ENCODE measurements at places on chromosomes 6 and 20. TPM values are rescaled to one million over a fixed set of nuclear protein-coding genes. Genes with fewer than 3 reads are reported as not detected.
A peak's percentile ranks its signal among the peaks of the same experiment; 100 is the strongest.

ITPR3 gene
- total RNA-seq: 105 TPM

ROMO1 gene
- total RNA-seq: 629 TPM

ADGRF5 gene
- total RNA-seq: 29.8 TPM

DNA sequence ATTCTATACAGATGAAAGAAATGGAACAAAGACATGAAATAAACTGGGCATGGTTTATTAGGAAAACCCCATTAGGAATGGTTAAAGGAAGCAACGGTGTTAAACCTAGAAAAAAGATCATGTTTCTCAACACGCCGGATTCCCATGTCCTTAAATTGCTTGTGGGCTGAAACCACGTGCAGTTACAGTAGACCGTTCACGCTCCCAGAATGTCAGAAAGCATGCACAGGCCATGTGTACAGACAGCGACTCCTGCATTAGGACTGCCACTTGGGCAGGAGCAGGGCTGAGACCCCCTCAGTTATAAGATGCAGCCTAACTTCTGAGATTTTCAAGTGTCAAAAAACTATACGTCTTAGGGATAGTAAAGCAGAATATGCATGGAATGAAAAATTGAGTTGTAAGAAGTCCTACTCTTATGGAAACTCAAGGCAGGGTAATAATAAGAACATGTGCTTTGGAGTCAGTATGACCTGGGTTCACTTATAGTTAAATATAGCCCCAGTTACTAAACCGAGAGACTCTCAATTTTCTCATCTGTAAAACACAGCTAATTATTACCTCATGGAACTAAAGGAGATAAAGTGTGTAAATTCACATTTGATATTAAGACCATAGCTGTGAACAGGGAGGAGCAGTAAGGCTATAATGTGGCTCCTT lies 174.0 kb upstream of the UST start:
- no peak for DNase-seq

- DNase-seq: no peak
Measured at GRCh38 chr6:15166121-15166520, 79.7 kb upstream of the JARID2 start.

DNA sequence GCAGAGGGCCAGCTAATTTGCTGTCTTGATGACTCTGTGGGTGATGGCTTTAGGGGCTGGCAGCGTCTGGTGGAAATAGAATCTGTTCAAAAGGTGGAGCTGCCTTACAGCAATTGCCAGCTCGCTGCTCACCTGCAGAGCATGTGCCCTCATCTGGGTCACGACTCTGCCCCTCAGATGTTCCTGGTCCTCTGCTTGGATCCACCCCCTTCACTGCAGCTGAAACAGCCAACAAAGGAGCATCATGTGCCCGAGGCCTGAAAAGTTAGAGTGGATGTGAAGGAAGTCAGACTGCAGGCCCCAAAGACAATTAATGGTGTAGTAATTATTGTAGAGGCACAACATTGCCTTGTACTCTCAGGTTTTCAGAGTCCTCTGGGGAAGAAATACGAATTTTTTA lies 19.9 kb downstream of the RREB1 start:
- no peak for DNase-seq

- peak; percentile 73 for DNase-seq
Measured at GRCh38 chr20:20568604-20569205, 143.7 kb downstream of the RALGAPA2 start.

DNA sequence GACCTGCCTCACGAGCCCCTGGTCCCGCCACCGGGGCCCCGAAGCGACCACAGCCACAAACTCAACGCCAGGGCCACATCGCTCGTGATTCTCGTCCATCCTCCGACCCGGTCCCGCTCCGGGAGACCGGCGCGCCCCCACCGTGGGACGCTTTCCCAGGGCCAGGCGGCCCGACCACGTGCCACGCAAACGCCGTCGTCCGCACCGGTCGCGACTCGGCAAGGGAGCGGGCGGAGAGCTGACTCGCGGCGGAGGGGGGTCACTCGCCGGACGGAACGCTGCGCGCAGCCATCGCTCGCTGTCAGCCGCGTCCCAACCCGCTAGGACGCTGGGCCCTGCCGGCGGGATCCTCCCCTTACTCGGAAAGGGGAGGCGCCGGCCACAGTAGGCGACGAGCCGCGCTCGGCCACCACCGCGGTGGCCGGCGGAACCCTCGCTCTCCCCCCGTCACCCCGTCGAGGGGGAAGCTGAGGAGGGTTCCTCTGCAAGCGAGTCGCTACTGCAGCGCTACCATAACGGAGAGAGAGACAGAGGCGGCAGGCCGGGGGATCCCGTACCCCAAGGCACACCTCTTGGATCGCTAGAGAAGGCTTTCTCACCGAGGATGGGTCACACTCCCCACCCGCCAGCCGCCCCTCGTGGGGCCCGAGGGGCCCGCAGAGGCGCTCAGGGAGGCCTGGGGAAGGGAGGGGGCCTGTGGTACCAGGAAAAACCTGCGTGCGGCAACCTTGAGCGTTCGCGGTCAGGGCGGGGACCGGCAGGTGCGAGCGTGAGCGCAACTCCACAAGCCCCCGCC lies 511.8 kb upstream of the ZNF337 start:
- no peak for DNase-seq

All from stomach (tissue), 19 donors.